ENCODE measurements at places on chromosomes 1 and 21.
A peak's percentile ranks its signal among the peaks of the same experiment; 100 is the strongest.

DNA sequence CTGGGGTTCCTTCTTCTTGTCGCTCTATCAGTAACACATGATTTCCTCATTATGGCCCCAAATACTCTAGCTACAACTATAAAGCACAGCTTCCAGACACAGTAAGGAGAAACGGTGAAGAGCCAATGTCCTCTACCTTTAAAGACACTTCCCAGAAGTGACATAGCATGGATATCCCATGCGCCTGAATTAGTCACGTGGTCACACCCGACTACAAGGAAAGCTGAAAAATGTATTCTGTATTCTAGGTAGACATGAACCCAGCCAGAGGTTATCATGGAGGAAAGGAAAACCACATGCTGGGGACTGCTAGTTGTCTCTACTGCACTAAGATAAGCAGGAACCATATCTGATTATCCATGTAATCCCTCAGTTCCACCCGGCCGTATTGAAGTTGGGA is 244.3 kb downstream of the LMX1A start:
- H3K27ac ChIP-seq = no peak overlapping the region
- peaks cover 12% of the 10 kb centered on the region for H3K27me3 ChIP-seq

DNA sequence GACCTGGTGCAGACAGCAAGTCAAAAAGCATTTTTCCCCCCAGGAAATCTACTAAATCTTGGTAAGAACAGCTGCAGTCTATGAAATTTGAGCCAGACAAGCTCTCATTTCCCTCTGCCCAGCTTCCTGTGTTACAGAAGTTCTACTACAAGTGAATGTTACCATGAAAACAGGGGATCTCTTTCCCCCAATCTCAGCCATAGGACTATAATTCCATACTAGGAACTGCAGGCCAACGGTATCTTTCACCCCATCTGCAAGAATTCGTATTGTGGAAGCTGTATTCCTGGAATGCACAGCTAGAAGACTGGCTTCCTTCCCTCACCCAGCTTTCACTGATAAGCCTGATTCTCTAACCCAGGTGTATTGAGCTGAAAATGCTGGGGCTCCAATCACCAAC is 1655.4 kb downstream of the BRINP3 start:
- no peaks in the 10 kb centered on the region for H3K36me3 ChIP-seq
- no peak overlapping the region for H3K4me3 ChIP-seq
- H3K4me1 ChIP-seq = no peaks in the 10 kb centered on the region
- no peak for DNase-seq

- peaks cover 3% of the 10 kb centered on the region for H3K4me1 ChIP-seq
- H3K4me3 ChIP-seq = no peak overlapping the region
- H3K27me3 ChIP-seq = no peaks in the 10 kb centered on the region
Observed at GRCh38 chr1:157040802-157041201, 4.7 kb downstream of the ARHGEF11 start.

GRCh38 chr1:184299406-184299790 is 87.4 kb upstream of the C1orf21 start:
- H3K36me3 ChIP-seq = no peaks in the 10 kb centered on the region
- H3K4me3 ChIP-seq = no peak overlapping the region
- H3K27ac ChIP-seq = no peak overlapping the region
- no peaks in the 10 kb centered on the region for H3K27me3 ChIP-seq

- no peak for DNase-seq
- H3K27ac ChIP-seq = no peak overlapping the region
- H3K27me3 ChIP-seq = no peaks in the 10 kb centered on the region
- H3K4me3 ChIP-seq = no peak overlapping the region
Observed at GRCh38 chr1:84245563-84245962, 55.9 kb upstream of the SAMD13 start.

DNA sequence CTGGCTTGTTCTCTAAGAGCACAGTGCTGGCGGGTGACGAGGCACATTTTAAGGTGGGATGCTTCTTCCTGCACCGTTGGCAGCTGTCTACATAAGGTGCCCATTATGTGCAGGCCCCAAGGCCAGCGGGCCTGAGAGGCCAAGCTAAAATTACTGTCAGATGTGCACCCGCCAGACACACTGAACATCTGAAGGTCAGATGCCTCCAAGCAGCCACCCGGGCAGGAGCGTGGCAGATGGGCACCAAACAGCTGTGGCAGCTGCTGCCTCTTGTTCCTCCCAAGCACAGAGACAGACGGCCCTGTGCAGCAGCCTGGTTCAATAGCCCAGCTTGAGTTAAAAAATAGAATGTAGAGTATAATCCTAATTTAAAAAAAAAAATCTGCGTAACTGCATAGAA is 211.9 kb upstream of the EDN2 start:
- DNase-seq = no peak
- H3K27me3 ChIP-seq = no peaks in the 10 kb centered on the region
- H3K27ac ChIP-seq = no peak overlapping the region

DNA sequence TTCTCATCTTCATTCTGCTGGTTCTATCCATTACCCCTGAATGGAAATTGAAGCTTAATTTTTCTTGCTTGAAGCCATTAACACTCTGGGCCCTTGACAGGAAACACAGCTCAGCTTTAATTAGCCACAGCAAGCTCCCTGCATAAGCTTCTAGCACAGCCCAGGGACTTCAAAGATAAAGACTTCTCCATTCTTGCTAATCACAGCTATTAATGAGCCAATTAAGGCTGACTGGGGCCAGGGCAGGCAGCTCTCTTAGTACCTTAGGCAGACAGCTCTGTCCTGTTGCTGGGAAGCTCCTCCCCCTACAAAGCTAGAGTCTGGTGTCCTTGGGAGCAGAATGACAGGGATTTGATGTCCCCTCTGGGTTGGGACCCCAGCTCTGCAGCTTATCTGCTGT is 27.9 kb upstream of the TRABD2B start:
- no peak overlapping the region for H3K27ac ChIP-seq
- no peaks in the 10 kb centered on the region for H3K36me3 ChIP-seq
- H3K4me1 ChIP-seq = peaks cover 9% of the 10 kb centered on the region
- no peak overlapping the region for H3K4me3 ChIP-seq
- no peak for DNase-seq

GRCh38 chr1:40096646-40096976 is 441 bp downstream of the PPT1 start:
- H3K27ac ChIP-seq = no peak overlapping the region
- peak overlapping the region; percentile 97 for H3K4me3 ChIP-seq
- peaks cover 3% of the 10 kb centered on the region for H3K4me1 ChIP-seq
- no peak for DNase-seq
- no peaks in the 10 kb centered on the region for H3K36me3 ChIP-seq

GRCh38 chr1:6770751-6771440 is 14.4 kb upstream of the CAMTA1 start:
- no peaks in the 10 kb centered on the region for H3K36me3 ChIP-seq
- no peak overlapping the region for H3K27ac ChIP-seq
- H3K4me3 ChIP-seq = no peak overlapping the region
- no peak for DNase-seq

DNA sequence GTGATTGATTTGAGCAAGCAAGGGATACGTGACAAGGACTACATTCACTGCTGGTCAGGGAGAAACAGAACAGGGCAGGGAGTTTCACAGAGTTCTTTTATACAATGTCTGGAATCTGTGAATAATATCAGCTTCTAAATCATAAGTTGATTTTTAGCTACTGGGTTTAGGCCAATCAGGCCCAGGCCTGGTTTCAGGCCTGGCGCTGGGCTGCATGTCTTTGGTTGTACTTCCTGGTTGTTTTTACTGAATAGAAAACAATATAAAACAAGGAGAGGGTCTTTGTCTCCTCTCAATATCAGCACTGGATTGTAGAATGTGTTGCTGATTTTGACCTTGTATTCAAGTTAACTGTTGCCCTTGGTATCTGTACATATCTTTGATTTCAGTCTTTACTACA is 865 bp upstream of the AMY2A start:
- DNase-seq = no peak
- no peak overlapping the region for H3K27ac ChIP-seq
- no peaks in the 10 kb centered on the region for H3K36me3 ChIP-seq
- no peak overlapping the region for H3K4me3 ChIP-seq

- no peak overlapping the region for H3K4me3 ChIP-seq
- no peaks in the 10 kb centered on the region for H3K27me3 ChIP-seq
- no peaks in the 10 kb centered on the region for H3K36me3 ChIP-seq
Observed at GRCh38 chr1:51378871-51379270, 48.5 kb upstream of the TTC39A start.

GRCh38 chr1:156069490-156070455 is 8.8 kb downstream of the RAB25 start:
- H3K27ac ChIP-seq = no peak overlapping the region
- H3K4me1 ChIP-seq = peaks cover 11% of the 10 kb centered on the region
- H3K4me3 ChIP-seq = no peak overlapping the region
- H3K27me3 ChIP-seq = no peaks in the 10 kb centered on the region
- peaks cover 3% of the 10 kb centered on the region for H3K36me3 ChIP-seq
- DNase-seq = no peak

GRCh38 chr1:109438798-109439297 is 12.6 kb upstream of the PSMA5 start:
- no peaks in the 10 kb centered on the region for H3K36me3 ChIP-seq
- H3K27me3 ChIP-seq = no peaks in the 10 kb centered on the region
- DNase-seq = no peak
- H3K4me1 ChIP-seq = no peaks in the 10 kb centered on the region

- H3K27me3 ChIP-seq = no peaks in the 10 kb centered on the region
- H3K27ac ChIP-seq = no peak overlapping the region
- no peaks in the 10 kb centered on the region for H3K36me3 ChIP-seq
- no peaks in the 10 kb centered on the region for H3K4me1 ChIP-seq
Observed at GRCh38 chr1:65330822-65331221, 21.5 kb downstream of the DNAJC6 start.

GRCh38 chr1:37387854-37388253 is 86.5 kb upstream of the ZC3H12A start:
- H3K4me1 ChIP-seq = 0 out of 2 replicates have a peak, but pooled peaks cover 4% of the 10 kb centered on the region
- no peaks in the 10 kb centered on the region for H3K27me3 ChIP-seq
- H3K36me3 ChIP-seq = no peaks in the 10 kb centered on the region
- H3K4me3 ChIP-seq = no peak overlapping the region
- no peak overlapping the region for H3K27ac ChIP-seq
- no peak for DNase-seq

DNA sequence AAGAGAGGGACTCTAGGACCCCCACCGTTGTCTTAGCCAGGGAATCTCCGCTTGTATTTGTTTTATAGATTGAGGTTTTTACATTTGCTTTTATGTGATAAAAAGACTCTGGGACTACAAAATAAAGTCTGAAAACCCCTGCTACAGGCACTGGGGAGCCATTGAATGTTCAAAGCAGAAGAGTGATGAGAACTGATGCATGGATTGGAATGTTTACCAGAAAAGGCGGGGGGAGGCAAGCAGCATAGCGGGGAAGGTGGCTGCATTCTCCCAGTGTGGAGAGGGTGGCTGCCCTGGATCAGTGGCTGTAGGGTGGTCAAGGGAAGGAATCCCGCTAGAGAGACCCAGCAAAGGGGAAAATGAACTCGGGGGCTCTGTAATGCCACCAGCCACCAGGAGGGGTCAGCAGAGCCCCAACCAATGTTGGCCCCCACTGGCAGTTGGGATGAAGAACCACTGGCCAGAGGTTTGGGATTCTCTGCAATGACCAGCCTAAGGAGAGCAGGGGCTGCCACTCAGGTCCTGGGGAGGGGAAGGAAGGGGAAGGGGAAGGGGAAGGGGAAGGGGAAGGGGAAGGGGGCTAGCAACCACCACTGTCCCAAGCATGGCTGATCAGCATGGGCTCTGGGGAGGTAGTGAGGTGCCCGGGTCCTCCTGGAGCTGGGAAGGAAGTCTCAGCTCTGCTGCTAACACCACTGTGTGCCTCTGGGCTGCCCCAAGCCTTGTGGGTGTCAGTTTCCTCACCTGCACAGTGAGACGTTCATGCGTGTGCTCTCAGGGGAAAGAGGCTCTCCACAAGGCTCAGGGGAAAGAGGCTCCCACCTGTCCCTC is 19.2 kb upstream of the PEF1 start:
- H3K4me3 ChIP-seq = no peak overlapping the region
- DNase-seq = no peak
- no peaks in the 10 kb centered on the region for H3K36me3 ChIP-seq
- no peak overlapping the region for H3K27ac ChIP-seq
- H3K4me1 ChIP-seq = no peaks in the 10 kb centered on the region

DNA sequence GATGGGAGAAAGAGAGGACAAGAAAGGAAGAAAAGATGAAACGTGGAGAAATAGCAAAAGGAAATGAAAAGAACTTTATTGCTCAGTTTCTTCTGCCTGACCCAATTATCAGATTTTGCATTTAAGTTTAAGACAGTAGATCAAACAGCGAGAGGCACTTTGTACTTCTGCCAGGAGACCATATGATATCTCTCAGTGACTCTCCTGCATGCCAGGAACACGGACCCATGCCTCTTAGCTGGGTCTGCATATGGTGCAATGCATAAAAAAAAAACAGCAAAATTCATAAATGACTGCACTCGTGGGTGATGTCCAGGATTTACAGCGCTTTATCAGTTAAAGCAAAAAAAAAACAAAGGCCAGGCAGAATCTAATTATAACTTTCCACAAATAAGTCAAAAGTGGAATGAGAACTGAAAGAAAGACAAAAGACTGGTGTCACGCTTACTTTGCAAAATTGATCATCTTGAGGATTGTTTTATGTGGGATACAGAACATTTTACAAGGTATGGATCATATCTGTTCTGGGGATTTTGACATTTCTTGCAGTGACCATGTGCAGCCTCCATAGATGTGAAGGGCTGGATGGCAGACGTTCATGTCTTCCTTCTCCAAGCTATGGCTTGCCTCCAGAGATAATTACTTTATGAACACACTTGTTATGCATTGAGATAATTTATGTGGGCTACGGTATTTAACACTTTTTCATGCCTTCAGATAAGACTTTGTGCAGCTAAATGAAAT is 79.5 kb downstream of the RUNX1 start:
- H3K27me3 ChIP-seq = no peaks in the 10 kb centered on the region
- H3K27ac ChIP-seq = no peak overlapping the region
- H3K4me1 ChIP-seq = no peaks in the 10 kb centered on the region
- no peak overlapping the region for H3K4me3 ChIP-seq
- no peak for DNase-seq

DNA sequence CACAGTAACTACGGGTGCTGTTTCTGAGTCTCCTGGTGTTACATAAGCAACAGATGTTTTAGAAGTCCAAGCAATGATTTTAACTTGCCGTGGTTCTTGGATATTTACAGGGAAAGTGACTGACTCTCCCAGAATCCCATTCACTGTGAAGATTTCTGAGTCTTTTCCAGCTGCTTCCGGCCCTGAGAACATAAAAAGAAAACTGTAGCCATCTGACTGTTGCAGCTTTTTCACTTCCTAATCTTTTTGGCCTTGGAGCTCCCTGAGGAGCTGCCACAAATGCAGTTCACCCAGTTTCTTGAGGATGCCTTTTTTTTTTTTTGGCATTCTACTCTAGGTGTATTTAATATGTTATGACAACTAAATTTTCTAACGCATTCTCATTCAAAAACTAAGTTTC is 13.7 kb downstream of the CD84 start:
- no peaks in the 10 kb centered on the region for H3K36me3 ChIP-seq
- H3K27ac ChIP-seq = no peak overlapping the region
- DNase-seq = no peak
- no peaks in the 10 kb centered on the region for H3K4me1 ChIP-seq
- no peak overlapping the region for H3K4me3 ChIP-seq
- H3K27me3 ChIP-seq = no peaks in the 10 kb centered on the region

- H3K27me3 ChIP-seq = no peaks in the 10 kb centered on the region
- H3K36me3 ChIP-seq = no peaks in the 10 kb centered on the region
- no peak overlapping the region for H3K27ac ChIP-seq
- H3K4me3 ChIP-seq = no peak overlapping the region
- 0 out of 2 replicates have a peak, but pooled peaks cover 1% of the 10 kb centered on the region for H3K4me1 ChIP-seq
- no peak for DNase-seq
Observed at GRCh38 chr1:23984417-23985186, 4.5 kb upstream of the SRSF10 start.
